Hematopoietic multipotent progenitor cell treated with erythropoietin and hydrocortisone succinate and interleukin-3 and kit ligand, for 6 days (in vitro differentiated cells): ENCODE measurements at places on chromosomes 11 and 22.

DNA sequence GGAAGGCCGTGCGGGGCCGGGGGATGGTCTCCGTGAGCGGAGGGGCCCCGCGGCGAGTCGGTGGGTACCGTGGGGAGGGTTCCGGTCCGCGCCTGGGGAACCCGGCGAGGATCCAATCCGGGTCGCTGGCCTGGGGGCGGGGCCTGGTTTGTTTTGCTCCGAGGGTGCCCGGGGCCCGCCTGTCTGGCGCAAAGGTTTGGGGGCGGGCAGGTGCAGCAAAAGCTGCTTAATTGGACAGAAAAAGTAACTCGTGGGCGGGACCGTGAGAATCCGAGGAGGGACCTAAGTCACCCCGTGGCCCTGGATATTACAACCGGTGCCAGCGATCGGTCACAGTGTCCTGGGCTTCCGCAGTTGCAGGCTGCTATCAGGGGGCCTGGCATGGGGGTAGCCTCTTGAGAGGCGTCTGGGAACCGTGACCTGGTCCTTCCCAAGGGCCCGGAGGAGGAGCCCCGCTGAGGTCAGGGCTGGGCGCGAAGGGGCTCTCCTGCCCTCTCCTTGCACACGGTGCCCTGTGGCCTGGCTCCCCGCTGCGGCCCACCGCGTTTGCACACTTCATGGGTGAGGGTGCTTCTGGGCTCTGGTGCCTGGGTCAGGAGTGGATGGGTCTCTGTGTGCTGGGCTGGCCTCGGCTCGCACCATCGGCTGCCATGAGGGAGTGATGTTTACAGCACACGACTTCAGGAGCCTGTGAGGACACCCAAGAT lies 1.4 kb downstream of the PNPLA2 start:
- peak; percentile 98 for DNase-seq

GRCh38 chr11:66359662-66360087 lies 11.9 kb downstream of the SLC29A2 start:
- no peak for DNase-seq

DNA sequence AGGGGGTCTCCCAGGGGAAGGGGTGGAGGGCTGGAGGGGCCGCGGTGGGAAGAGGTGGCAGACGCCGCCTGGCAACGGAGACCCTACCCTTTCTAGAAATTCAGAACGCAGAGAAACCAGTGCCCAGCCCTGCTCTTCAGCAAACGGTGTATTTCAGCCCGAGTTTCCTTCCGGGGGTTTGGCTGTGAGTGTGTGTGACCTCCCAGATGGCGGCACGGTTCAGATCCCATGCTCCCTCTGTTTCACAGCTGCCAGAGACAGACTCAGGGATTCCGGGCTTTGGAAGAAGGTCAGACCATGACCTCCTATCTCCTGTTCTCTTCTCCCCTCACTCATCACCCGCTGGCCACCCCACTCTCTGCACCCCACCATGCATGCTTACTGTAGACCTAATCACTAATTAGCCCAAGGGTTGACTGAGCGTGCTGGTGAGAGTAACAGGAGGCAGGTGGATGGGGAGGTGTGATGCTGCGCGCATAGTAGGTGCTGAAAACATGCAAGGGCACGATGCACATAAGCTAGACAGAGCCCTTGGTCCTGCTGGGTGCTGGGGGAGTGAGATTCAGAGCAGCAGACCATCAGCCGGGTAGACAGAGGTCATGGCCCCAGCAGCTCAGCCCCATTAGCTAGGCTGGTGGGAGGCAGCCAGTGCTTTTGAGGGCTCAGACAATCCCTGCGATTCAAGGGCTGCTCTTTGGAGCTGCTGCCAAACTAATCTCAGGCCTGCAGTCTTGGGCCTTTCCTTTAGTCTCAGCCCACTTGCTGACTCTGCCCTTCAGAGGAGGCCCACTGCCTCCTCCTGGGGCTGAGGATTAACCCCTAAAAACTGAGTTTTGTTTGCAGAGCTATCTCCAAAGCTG lies 256.5 kb upstream of the CADM1 start:
- DNase-seq = no peak

GRCh38 chr11:103281301-103281700 lies 172.1 kb downstream of the DYNC2H1 start:
- DNase-seq = no peak

GRCh38 chr11:30730011-30730410 lies 143.9 kb upstream of the MPPED2 start:
- DNase-seq = no peak

GRCh38 chr22:46378426-46379065 lies 43.0 kb downstream of the TRMU start:
- DNase-seq = no peak

GRCh38 chr22:46661221-46661851 lies 41.1 kb downstream of the GRAMD4 start:
- DNase-seq = no peak
